ENCODE measurements at places on chromosomes 4 and X.

DNA sequence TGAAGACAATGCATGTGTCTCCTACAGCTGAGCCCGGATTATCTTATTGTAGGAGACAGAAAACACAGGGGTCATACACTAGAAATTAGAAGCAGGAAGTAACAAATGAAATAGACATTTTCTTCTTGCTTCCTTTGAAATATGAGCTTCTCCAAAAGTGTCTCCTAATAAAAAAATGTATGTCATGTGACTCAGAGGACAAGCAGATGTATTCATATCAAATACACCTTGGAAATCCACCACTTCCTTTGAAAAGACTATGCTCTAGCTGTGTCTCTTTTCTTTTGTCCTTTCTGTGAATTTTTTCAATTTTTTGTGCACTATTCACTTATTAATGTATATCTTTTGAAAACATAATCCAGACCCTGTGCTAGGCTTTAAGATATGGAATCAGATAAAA is 1906.2 kb downstream of the C4orf33 start:
- no peak for DNase-seq

GRCh38 chr4:16382571-16382970 is 156.3 kb upstream of the TAPT1 start:
- no peak for DNase-seq

DNA sequence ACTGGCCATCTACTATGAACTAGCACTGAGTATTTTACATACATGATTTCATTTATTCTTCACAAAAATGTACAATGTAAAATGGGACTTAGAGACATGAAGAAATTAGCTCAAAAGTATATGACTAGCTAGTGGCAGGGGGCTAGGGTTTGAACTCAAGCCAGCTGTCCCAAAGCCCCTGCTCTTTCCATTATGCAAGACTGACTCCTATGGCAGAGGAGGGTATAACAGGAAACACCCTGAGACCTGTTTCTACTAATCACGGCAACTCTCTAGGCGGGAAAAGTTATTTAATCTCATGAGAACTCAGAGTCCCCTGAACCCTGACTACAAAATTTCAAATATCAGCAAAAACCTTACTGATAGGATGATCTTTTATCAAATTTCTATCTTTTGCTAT is 150.6 kb downstream of the PRDM5 start:
- no peak for DNase-seq

DNA sequence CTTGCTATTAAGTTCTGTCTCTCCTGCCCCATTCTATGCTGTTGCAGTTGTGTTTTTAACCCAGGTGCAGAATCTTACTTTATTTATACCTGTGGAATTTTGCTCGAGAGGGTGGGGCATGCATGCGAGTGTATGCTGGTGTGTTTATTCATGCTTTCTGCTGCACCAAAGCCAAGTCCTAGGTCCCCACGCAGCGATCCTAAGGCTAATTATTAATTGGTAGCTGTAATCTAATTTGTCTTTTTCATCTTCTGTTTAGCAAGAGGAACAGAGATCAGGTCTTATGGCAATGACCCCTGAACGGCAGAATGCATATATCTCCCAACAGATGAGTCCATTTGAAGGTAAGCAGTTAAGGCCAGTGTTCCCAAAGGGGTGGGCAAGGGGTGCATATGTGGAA is 58.7 kb upstream of the MTM1 start:
- DNase-seq = no peak

GRCh38 chr4:6301732-6302442 is 32.2 kb downstream of the WFS1 start:
- DNase-seq = no peak

- DNase-seq = no peak
These were observed 670.3 kb downstream of the KCTD8 start for GRCh38 chr4:43778187-43778915.

DNA sequence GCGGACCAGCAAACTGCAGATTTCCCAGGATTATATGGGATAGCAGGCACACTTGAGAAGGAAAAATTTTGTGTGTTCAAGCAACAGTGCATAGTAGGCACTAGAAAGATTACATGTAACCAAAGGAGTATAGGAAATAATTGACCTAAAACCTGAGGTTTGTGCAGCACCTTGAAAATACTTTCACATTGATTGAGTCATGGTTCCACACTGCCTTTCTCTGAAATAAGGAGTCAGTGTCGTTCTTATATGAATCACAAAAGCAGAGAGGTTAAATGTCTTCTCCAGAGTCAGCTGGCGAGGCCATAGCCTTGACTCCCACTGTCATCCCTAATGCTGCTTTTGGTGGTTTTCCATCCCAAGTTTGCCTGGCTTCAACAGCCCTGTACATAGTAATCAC is 138.9 kb downstream of the SOWAHB start:
- no peak for DNase-seq

DNA sequence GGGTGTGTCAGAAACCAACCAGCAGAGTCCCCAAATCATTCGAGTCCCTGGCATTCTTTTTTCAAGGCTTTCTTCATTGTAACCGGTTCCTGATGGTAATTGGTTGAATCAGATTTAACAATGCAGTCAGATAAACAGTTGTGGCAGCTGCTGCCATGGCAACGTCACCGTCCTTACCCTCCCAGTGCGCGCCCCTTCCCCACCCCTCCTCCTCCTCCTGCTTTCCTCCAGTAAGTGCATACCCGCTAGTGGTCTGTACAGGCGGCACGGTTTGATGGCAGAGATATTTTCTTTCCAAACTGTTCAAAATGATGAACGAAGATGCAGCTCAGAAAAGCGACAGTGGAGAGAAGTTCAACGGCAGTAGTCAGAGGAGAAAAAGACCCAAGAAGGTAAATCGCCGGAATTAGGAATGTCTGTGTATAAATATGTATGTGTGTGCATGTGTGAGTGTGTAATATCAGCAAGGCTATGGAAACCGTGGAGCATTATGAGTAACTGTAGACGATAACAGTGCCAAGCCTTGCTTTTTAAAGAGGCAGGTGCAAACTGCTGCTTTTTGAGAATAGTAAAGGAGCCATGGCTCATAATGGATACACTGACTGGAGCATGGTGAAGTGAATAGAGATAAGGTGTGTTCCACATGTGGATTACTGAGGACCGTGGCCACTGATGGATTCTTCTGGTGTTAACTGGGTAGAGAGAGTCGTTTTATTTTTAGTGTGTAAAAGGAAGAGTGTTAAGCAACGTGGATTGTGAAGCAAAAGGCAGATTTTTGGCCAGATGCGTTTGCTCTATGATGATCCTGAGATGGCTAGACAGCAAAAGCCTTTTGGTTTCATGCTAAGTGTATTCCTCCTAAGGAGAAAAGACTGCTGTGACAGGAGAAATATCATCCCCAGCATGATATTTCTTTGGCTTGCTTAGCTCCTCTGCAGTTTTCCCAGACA is at the start of gene ANK2:
Gene ANK2 (plus strand): TSS at position 233 of the 950 bp plus-strand sequence. CDS start 76 bp downstream, at position 309.
- DNase-seq = no peak

- no peak for DNase-seq
These were observed 71.6 kb downstream of the STX18 start for GRCh38 chr4:4470208-4470607.

DNA sequence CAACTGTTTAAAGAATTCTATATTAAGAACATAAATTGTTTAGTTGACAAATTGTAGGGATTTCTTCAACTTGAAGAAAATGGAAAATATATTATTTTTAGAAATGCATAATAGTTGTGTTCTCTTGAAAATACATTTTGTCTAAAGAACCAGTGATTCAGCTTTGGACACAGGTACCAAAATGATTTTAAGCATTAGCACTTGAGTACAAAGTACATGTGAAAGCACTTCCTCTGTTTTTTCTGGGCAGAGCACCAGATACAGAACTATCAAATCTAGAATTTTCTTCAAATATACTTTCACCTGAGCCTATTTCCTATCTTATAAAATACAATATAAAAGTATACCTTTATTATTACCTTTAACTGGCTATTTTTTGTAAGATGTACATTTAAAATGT is 539.8 kb downstream of the ADGRL3 start:
- no peak for DNase-seq

DNA sequence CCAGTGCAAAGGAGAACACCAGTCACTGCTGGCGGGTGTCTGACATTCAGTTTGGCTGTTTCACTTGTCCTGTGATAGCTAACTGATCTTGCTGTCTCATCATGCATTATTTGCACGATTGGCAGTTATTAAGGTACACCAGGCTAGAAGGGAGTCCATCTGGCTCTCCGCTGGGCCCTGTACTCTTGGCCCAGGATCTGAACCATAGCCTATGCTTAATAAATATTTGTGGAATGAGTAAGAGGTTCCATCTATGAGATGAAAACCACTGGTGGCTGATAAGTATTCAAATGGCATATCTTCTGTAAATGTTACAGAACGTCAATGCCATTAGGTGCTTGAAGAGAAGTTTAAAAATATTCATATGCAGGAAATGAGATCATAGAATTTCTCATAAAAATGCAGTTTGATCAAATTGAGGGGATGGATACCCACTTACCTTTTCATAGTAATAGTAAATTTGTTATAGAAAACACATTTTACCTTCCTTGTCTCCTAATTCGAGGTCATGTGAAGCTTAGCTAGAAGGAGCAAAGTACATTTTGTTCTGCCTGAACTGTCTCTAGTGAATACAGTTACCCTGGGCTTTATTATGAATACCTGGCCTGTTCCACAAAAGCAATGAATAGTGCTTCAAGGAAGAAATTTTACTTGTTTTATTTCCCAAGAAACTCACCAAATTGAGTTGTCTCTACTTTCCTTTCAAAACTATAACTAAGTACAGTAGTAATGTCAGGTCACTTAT is 213.5 kb downstream of the CBR4 start:
- DNase-seq = no peak

GRCh38 chrX:39953879-39954278 is 143.9 kb downstream of the BCOR start:
- DNase-seq = no peak

GRCh38 chr4:3009422-3009821 is 46.1 kb downstream of the GRK4 start:
- no peak for DNase-seq

GRCh38 chrX:97797076-97797475 is 913.4 kb downstream of the RPA4 start:
- no peak for DNase-seq

- DNase-seq = no peak
These were observed 48.8 kb downstream of the LIMCH1 start for GRCh38 chr4:41586675-41587225.

GRCh38 chr4:26839534-26839951 is 21.1 kb upstream of the STIM2 start:
- DNase-seq = no peak

- DNase-seq = no peak
These were observed 125.4 kb upstream of the ZCCHC13 start for GRCh38 chrX:74178536-74178935.

GRCh38 chr4:125787707-125788106 is 473.0 kb downstream of the FAT4 start:
- DNase-seq = no peak

DNA sequence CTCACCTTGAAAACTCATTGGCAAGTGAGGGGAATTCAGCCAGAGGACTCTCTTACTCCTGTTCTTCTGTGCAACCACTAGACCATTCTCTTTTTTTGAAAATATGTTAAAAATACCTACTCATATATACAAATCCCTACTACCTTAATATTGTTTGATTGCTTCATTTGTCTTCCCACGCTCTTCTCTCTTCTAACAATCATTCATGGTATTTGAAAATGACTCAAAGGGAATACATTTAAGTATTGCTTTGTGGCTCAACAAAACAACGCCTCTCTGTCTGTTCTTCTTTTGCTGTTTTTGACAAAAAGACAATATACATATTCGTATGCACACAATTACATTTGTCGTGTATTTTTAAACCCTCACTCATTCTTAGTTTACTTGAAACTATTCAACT is 589.4 kb downstream of the ANKRD50 start:
- DNase-seq = no peak

DNA sequence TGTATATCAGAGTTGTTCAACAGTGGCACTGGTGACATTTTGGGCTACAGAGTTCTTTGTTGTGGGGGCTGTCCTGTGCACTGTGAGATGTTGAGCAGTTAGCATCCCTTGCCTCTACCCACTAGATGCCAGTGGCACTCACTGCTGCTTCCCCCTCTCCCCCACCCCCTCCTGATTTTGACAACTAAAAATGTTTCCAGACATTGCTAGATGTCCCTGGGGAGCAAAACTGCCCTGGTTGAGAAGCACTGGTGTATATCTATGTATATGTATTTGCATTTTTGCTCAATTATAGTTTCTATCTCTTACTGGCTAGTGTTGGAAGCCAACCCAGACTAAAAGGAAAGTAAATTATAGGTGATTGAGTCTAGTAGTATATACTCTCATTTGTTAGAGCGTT is 2.4 kb downstream of the TMEM131L start:
- no peak for DNase-seq

GRCh38 chr4:48255072-48255958 is 14.3 kb downstream of the TEC start:
- DNase-seq = no peak

DNA sequence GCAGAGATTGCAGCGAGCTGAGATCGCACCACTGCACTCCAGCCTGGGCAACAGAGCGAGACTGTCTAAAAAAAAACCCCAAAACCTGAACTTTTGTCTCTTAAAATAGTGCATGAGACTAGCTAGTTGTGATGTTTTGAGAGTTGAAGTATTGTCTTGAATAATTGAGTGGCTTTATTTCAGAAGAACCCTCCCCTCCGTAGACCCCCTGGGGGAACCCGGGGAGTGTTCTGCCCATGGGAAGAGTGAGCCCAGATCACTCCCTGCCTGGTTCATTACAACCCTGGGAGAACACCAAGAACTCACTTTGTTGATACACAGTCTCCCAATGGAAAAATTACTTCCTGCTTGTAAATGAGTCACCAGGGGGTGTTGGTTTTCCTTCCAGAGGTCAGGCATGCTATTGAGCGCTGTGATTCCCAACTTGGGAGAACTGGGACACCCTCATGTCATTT is 65.3 kb upstream of the SHISA3 start:
- DNase-seq = no peak

DNA sequence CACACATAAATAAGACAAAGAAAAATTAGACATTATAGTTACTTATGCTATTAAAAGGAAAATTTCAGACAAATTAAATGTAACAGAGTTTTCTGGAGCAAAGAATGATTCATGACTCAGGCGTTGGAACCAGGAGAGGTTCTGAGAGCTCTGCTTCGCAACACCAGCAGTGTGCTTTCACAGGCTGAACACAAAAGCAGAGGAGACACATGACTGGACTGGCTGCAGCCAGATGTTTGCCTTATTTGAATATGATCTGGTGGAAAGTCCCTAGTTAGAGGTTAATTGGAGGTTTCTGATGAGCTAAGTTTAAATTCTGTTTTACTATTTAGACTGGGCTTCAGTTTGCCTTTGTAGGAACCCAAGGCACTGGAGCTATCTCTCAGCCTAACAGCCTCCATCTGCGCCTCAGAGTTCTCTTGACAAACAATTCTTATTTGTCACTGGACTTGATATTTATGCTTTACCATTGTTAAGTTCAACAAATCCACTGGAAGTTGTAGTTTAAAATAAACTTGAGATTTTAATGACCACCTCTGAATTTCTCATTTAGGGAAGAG is 16.2 kb downstream of the BOD1L1 start:
- no peak for DNase-seq

GRCh38 chrX:134365904-134366303 is 94.1 kb upstream of the HPRT1 start:
- no peak for DNase-seq

DNA sequence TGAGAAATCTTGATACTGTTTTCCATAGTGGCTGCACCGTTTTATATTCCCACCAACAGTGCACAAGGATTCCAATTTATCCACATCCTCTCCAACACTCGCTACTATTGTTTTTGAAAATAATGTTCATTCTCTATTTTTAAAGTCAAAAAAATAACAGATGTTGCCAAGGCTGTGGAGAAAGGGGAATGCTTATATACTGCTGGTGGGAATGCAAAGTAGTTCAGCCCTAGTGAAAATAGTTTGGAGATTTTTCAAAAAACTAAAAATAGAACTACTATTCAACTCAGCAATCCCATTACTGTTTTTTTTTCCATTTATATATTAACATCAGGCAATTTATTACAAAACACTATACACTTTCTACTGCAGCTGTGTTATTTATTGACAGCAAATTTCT is 208.7 kb downstream of the CBLL2 start:
- DNase-seq = no peak

Data from 8988T (cell line).